Esophagus muscularis mucosa (tissue), 4 donors: ENCODE measurements at places on chromosomes 1 and 21. TPM values are rescaled to one million over a fixed set of nuclear protein-coding genes. Genes with fewer than 3 reads are reported as not detected.

BSND gene
- not detected for total RNA-seq

TMEM54 gene
- 132 TPM for total RNA-seq

GRCh38 chr1:64398936-64399335 is 71.0 kb upstream of the CACHD1 start:
- no peaks in the 10 kb centered on the region for H3K36me3 ChIP-seq
- no peak overlapping the region for H3K4me3 ChIP-seq
- DNase-seq, result no peak
- no peaks in the 10 kb centered on the region for H3K27me3 ChIP-seq
- no peak overlapping the region for H3K27ac ChIP-seq

DNA sequence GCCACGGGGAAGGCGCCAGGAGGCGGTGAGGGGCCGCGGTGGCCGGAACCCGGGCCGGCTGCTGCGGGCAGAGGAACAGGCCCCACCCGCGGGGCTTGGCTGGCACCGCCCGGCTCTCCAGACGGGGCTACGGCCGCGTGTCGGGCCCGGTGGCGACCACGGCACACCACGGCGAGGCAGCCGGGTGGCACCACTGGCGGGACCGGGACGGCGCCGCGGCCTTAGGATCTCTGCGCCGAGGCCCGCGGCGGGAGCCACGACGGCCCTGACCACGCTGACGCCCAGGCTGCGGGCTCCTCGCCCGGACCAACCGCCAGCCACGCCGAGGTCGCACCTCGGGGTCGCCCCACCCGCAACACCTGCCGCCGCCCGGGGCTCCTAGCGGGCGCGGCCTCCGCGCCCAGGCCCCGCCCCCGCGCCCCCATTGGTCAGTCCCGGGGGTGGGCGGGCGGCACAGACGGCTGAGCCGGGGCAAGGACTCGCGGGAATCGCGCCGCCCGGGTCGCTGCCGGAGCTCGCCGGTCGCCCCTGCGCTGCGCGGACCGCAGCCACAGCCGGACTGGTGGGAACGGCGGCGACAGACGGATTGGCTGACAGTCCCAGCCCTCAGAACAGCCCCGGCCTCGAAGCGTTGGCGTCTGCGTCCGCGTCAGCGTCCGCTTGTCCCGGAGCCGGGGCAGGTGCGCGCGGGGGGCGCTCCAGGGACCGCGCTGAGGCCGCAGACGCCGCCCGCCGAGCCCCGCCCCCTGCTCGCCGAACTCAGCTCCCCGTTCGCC is at the start of gene BMP8A:
Gene BMP8A (plus strand): TSS at position 491 of the 776 bp plus-strand sequence. CDS start 356 bp downstream, outside the sequence.
- peaks cover 12% of the 10 kb centered on the region for H3K36me3 ChIP-seq
- H3K27ac ChIP-seq, result no peak within 1 kb of the TSS
- peak within 1 kb of the TSS; percentile 51 for H3K4me3 ChIP-seq

- H3K36me3 ChIP-seq, result no peaks in the 10 kb centered on the region
- peaks cover 3% of the 10 kb centered on the region for H3K4me1 ChIP-seq
- H3K4me3 ChIP-seq, result no peak overlapping the region
- H3K27me3 ChIP-seq, result no peaks in the 10 kb centered on the region
Measured at GRCh38 chr1:203342192-203342940, 8.6 kb downstream of the FMOD start.
